ENCODE measurements at places on chromosomes 7 and 10.

GRCh38 chr10:68184546-68184945, 47.4 kb downstream of the ATOH7 start:
- no peak for DNase-seq

GRCh38 chr7:79412438-79412837, 41.0 kb downstream of the MAGI2 start:
- DNase-seq, result no peak

DNA sequence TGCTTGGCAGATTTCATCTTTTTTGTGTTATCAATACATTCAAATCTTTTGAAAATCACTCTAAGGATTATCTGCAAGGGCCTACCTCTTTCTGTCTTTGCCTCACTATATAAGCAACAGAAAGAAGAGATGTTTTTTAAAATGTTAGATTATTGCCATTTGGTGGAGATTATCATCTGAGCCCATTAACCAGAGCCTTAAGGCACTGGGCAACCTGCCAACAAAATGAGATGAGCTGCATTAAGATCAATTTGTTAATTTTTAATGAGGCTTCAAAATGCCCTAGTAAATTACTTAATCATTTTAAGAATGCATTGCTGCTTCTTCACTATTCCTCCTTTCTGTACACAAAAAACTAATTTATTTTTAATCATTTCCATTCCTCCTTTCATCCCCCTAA, 314.1 kb downstream of the SNX13 start:
- DNase-seq, result no peak

DNA sequence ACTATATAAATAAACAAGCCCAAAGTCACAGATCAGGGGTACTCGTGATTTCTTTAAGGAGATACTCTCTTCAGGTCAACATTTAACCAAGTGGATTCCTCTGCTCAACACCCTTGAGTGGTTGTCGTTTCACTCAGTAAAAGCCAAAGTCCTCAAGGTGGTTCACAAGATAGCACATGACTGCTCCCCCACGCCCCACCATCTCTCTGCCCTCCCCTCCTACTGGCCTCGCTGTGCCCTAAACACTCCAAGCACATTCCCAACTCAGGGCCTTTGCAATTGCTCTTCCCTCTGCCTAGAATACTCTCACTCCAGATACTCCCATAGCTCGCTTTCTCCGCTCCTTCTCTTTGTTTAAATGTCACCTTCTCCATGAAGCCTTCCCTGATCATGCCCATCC, 72.1 kb upstream of the FHIP2A start:
- no peak for DNase-seq

DNA sequence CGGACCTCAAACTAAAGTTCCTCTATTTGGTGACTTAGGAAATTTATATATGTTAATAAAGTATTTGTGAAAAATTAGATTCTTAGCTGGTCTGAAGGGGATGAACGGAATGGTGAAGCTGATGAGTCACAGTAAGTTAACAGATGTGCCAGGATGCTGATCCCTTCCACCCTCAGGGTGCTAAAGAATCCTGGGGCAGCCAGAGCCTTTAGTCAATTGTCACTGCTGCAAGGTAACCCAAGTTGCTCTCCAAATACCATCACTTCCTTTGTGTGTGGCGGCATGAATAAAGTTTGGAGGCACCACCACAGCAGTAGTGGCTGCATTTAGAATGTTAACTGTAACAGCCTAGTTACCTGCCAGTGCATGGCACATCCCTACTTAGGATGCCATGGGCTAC, 222.6 kb upstream of the PPP1R3A start:
- peak; percentile 3 for DNase-seq

All from fibroblast of skin of back (primary cell).